AG04449 (cell line): ENCODE measurements at places on chromosomes 2 and 18.

- no peak for DNase-seq
These were observed 13.5 kb upstream of the GPR39 start for GRCh38 chr2:132403146-132403545.

- no peak for DNase-seq
These were observed 35.8 kb downstream of the KATNAL2 start for GRCh38 chr18:46953195-46953594.

DNA sequence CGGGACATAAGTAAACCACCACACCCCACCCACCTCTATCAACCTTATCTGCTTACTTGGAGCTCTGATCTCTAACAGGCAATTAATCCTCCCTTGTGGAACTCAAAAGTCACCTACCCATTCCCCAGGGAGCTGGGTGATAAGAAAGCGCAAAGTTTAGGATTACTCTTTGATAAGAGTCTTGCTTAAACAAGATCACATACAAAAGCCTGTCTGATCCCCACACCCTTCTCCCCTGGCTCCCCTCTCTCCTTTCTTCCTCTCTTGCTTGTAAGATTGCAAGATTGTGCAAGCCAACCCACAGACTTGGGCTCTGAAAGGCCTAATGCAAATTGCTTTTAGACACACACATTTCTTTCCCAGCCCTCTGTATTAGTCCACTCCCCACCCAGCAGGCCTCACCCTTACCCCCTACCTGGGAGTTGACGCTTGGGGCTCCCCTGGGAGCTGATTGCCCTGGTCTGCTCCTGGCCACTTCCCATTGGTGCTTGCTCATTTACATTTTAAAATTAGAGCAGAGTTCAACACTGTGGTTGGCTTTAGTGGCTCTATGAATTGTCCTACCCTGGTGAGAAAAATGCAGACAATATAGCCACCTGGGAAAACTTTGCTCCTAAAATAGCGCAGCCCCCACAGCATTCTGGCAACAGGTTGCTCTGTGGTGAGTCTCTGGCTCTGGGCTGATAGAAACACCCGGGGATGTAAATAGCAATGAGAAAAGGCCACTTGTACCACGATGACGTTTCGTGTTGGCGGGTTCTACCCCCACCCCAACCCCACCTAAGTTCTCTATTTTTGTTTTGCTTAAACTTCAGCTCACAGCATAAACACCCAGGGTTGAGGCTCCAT is 92.8 kb upstream of the MSH2 start:
- DNase-seq, result no peak

DNA sequence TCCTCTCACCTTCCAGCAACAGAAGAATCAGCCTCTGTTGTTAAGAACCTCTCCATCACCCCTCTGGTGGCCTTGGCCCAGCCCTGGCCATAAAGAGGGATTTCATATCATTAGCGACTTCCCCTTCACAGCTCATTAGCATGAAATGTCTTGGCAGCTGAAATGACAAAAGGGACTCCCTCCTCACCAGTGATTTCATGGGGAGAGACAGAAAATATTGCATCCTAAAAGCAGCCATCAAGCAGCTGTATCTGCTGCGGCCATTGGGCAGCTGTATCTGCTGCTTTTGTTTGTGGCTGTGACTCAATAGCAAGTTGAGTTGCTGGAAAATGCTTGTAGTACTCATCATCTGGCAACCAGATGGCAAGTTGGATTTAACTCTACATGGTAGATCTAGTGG is 105.9 kb upstream of the RMDN2 start:
- DNase-seq, result no peak
